ENCODE measurements at places on chromosomes 3 and 15. TPM values are rescaled to one million over a fixed set of nuclear protein-coding genes. Genes with fewer than 3 reads are reported as not detected.

The KBTBD13 gene
- total RNA-seq = 1.5 TPM

DNA sequence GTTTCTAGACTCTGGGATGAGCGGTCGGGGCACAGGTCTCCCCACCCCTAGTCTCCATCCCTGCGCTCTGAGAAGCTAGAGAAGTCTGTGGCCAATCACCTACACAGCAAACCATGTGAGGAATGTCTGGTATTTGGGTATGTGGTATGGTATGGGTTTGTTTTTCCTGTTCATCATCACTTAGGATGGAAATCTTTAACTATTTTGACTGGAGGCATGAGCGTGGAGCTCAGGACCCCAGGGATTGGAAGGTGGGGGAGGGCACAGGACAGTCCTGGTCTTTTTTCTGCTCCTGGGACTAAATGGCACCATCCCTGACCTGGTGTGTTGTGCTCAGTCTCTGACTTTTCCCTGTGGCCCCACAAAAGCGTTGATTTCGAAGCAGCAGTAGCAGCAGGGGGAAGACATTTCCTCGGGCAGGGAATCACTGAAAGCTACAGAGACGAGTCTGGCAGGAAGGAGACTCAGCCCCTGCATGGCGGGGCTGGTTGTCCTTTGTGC lies 191.7 kb upstream of the TPM1 start:
- H3K27ac ChIP-seq = no peak overlapping the region
- H3K4me1 ChIP-seq = no peaks in the 10 kb centered on the region
- no peaks in the 10 kb centered on the region for H3K36me3 ChIP-seq
- no peak for DNase-seq

DNA sequence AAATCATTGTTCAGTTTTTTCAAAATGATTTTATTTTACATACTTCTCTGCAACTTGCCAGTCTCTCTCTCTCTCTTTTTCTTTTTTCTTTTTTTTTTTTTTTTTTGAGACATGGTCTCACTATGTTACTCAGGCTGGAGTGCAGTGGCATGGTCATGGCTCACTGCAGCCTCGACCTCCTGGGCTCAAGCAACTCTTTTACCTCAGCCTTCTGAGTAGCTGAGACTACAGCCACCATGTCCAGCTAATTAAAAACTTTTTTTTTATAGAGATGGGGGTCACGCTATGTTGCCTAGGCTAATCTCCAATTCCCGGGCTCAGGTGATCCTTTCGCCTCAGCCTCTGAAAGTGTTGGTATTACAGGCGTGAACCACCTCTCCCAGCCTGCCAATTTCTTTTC lies 12.1 kb upstream of the ARID3B start:
- H3K27ac ChIP-seq = no peak overlapping the region
- DNase-seq = no peak
- H3K4me3 ChIP-seq = no peak overlapping the region
- peaks cover 2% of the 10 kb centered on the region for H3K4me1 ChIP-seq
- no peaks in the 10 kb centered on the region for H3K27me3 ChIP-seq

The CCR3 gene
- 0.29 TPM for total RNA-seq

The GOLGA8N gene
- 18.1 TPM for total RNA-seq

The RETNLB gene
- total RNA-seq = not detected

DNA sequence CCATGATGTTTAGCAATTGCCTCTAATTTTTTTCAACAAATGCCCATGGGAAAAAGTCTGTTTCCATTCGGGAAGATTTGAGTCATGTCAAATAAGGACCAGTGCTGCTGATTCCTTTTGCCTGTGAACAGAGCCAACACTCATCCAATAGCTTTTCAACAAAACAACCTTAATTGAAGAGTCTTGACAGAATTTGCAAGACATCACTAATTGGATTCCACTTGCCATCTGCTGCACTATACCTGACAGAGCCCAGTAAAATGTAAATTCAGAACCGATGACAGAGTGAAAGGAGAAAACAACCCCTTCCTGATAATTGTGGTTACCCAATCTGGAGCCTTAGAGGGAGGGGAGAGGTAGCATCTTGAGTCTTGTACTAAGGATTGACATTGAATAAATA lies 426.7 kb downstream of the AGBL1 start:
- no peaks in the 10 kb centered on the region for H3K4me1 ChIP-seq
- no peaks in the 10 kb centered on the region for H3K36me3 ChIP-seq
- H3K4me3 ChIP-seq = no peak overlapping the region
- no peak overlapping the region for H3K27ac ChIP-seq

The SPRED1 gene
- total RNA-seq = 54.6 TPM

The SPINK8 gene
- total RNA-seq = not detected

DNA sequence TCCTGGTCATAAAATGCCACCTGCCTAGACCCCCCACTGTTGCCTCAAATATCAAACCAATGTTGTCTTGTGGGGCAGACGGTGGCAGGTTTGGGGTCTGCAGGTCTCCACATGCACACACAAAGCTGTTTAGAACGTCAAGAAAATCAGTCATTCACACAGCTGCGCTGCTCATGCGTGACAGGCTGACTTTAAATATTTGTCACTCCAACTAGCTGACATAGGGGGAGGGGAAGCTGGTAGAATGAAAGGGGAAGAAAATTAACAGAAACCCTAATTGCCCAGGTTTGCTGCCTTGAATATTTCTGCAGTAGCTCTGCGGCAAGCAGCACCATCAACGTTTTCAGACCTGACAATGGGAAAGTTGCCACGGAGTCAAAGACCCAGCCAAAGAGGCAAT lies 201.8 kb downstream of the ABHD5 start:
- no peak overlapping the region for H3K27ac ChIP-seq
- H3K4me1 ChIP-seq = no peaks in the 10 kb centered on the region
- DNase-seq = no peak
- H3K4me3 ChIP-seq = no peak overlapping the region

- H3K4me3 ChIP-seq = no peak overlapping the region
- no peaks in the 10 kb centered on the region for H3K4me1 ChIP-seq
- no peak overlapping the region for H3K27ac ChIP-seq
- no peaks in the 10 kb centered on the region for H3K36me3 ChIP-seq
Observed at GRCh38 chr3:127483005-127483641, 107.4 kb downstream of the TPRA1 start.

DNA sequence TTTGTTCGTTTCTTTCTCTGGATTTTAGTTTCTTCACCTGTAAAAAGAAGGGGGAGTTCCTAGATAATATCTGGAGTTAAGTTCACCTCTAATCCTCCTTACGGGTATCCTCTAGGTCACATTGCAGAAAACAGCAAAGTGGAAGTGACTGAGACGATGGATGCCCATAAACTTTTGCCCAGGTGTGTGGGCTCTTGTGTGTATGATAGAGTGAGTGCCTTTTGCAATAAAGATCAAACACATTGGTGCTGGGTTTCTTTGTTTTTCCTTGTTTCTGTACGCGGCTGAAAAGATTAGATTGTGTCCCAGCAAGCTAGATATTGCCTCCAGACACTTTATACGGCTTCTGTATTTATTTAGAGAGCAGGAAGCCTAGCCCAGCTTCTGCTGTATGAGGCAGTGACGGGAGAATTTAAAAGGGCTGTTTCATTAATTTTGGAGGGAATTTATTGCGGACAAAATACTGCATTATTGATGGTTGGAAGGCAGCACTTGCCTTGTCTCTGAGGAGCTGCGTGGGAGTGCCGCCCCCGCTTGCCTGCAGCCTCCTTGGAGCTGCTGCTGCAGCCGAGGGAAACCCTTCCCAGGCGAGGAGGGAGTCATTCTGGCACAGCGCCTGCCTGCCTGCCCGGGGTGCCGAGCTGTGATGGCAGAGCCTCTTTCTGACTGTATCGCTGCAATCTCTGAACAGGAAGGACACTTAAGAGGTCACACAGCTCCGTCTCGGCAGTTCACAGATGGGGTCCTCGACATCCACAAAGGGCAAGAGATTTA lies 38.5 kb downstream of the PYDC2 start:
- H3K27me3 ChIP-seq = no peaks in the 10 kb centered on the region
- no peak for DNase-seq
- no peak overlapping the region for H3K27ac ChIP-seq
- H3K4me3 ChIP-seq = no peak overlapping the region
- no peaks in the 10 kb centered on the region for H3K36me3 ChIP-seq

DNA sequence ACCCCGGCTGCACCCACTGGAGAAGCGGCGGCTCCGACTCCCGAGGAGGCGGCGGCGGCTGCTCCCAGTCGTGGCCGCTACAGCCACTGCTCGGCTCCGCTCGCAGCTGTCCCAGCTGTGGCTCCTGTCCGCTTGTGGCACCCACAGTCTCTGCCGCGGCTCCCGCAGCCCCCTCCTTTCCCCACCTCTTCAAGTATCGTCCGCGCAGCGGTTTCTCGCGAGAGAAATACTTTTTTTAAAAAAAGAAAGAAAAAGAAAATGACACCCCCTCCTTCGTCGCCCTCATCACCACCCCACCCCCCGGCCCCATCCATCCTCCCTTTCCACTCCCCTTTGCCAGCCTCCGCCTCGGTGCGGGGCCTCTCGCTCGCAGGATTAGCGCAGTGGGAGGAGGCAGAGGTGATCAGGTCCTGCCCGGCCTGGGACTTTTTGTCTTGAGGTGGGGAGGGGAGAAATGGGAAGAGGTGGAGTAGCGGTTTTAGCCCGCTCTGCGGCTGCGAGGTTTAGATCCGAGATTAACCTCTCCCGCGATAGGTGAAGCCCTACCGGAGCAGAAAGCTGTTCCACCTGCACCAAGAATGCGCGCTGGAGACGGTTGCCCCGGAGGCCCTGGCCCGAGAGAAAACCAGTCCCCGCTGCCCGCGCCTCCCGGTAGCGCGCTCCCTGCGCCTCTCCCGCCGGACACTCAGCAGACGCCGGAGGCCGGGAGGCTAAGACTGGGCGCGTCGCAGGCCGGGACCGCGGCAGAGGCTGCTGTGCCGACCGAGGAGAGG lies at the start of gene FBN1:
Gene FBN1 (minus strand): TSS at position 152 of the 773 bp plus-strand sequence. CDS start 940 bp downstream, outside the sequence.
- peak; percentile 84 for DNase-seq
- H3K27ac ChIP-seq = peak within 1 kb of the TSS; percentile 89
- H3K36me3 ChIP-seq = no peaks in the 10 kb centered on the region
- H3K4me3 ChIP-seq = peak within 1 kb of the TSS; percentile 61

DNA sequence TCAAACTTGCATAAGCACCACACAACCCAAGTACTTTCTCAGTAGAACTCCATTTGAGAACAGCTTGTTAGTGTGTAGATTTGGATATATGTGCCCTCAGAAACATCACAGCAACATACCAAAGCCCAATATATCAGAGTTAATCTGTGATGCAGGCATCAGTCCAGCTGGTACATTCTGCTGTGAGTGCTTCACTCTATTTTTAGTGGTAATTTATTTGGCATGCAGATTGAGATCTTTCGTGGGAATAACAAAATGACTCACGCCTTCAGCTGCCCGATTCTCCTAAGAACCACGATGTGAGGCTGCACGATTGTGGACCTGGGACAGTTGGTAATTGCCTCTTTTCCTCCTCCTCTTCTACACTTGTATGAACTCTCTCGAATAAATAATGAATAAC lies 730.7 kb downstream of the SQOR start:
- H3K27ac ChIP-seq = no peak overlapping the region
- no peaks in the 10 kb centered on the region for H3K36me3 ChIP-seq
- H3K27me3 ChIP-seq = no peaks in the 10 kb centered on the region
- DNase-seq = peak; percentile 42

Data from aorta (tissue), 5 donors.